Fibroblast of mammary gland (primary cell): ENCODE measurements at places on chromosomes 7 and 10.

DNA sequence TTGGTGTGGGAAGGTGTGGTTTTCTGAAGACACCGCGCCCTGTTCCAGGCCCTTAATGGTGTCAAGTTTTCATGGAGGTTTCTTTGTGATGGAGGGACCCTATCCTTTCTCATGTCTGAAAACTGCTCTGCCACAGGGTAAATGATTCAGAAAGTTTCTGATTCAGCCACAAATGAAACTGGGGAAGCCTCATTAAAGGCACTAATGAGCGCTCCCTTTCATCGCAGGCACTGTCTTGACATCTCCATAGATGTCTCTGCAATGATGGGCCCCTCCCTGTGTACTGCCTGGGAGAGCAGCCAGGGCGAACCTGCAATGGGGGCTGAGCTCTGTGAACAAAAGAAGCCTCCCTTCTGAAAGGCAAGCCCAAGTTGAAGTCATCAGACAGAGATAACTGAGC lies 355.3 kb downstream of the PRPF18 start:
- no peak for DNase-seq

GRCh38 chr7:89988074-89988473 lies 166.2 kb upstream of the STEAP1 start:
- DNase-seq: no peak

- peak; percentile 66 for DNase-seq
Measured at GRCh38 chr7:16634271-16634738, 11.2 kb downstream of the ANKMY2 start.

DNA sequence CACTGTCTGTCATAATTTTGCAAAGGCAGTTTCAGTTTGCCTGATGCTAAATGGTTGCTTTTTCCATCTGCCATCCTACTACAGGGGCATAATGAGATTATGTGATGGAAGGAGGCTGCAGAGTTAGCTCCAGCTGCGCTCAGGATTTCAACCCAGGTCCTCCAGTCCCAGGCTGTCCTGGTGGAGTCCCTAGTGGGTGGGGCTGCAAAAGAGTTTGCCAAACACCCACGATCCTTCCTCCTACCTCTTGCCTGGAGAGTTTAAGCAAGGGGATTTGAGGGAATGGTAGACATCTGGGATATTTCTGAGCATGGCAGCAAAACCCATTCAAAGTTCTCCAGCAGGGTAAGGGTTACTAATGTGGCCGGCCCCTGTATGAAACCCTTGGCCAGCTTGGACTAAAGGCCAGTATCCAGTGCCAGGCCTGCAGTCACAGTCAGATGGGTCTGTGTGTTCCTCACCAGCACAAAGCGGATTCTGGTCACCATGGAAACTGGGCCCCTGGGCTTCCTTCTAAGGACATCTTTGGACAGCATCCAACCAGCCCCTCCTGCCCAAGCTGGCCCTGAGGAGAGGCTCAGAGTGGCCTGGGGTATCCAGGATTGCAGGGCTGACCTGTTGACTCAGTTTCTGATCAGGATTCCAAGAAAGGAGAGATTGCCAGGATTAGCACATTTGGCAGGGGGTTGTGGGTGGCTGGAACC lies 42.7 kb upstream of the CHST3 start:
- DNase-seq: peak; percentile 44

- no peak for DNase-seq
Measured at GRCh38 chr7:13751766-13752165, 237.7 kb downstream of the ETV1 start.

DNA sequence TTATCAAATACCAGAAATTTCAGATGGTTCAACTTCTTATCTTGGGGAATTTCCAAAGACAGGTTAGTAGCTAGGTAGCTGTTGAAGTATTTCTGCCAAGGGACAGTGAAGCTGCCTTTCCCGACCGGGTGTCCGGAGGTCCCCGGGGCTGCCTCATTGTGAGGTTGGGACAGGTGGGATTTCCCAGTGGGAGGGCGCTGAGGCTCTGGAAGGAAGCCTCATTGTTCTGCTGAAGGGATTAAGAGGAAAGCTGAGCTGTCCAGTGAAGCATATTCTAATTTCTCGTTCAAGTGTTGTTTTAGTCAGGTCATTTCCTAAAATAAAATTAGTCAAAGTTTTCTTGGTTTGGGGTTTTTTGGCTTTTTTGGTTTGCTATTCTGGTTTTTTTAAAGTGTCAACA lies 244.2 kb downstream of the MGMT start:
- no peak for DNase-seq

GRCh38 chr7:92625617-92626016 lies 35.4 kb upstream of the FAM133B start:
- DNase-seq: no peak

GRCh38 chr10:91017198-91017597 lies 96.3 kb upstream of the ANKRD1 start:
- no peak for DNase-seq

DNA sequence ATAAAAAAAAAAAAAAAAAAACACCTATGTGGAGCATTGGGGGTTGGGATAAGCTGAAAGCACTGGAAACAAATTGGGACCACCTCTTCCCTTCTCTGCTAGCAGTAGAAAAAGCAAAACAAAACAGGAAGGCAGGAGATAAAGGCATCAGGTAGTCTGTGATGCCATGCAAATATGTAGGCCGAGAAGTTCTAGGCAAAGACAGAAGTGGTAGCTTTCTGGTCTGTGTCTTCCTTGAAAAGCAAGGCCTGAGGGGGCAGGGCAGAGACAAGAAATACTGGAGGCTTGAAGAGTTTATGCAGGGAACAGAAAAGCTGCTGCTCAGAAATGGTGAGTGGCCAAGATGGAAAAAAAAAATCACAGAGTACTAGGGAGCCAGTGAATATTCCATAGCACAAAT lies 111.1 kb downstream of the ELMO1 start:
- DNase-seq: no peak

GRCh38 chr10:11685787-11686218 lies 56.4 kb upstream of the ECHDC3 start:
- DNase-seq: peak; percentile 23

- no peak for DNase-seq
Measured at GRCh38 chr10:117053482-117053881, 48.5 kb upstream of the SHTN1 start.

DNA sequence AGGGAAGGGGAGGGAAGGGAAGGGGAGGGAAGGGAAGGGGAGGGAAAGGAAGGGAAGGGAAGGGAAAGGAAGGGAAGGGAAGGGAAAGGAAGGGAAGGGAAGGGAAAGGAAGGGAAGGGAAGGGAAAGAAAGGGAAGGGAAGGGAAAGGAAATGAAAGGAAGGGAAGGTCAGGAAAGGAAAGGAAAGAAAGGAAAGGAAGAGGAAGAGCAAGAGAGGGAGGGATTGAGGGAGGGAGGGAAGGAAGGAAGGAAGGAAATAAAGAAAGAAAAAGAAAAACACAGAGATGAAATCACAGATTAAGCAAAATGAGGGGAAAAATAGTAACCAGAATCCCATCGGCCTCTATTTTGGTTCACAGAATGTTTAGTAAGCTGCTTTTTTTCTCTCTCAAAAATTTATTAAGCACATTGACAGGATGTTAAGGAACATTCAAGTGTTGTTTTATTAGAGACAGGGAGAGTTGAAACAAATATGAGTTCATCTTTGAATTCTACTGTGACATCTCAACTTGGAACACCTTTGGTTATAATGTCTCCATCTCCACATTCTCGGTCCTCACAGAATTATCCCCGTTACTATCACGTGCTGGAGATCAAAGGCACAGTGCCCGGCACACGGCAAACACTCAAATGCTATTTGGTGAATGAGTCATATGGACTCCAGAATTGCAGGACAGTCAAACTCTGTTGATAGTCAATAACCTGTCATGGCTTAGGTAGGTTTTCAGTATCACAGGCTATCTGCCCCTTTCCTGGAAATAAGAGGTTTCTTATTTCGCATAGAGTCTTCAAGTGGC lies 52.4 kb downstream of the ABCB1 start:
- no peak for DNase-seq

DNA sequence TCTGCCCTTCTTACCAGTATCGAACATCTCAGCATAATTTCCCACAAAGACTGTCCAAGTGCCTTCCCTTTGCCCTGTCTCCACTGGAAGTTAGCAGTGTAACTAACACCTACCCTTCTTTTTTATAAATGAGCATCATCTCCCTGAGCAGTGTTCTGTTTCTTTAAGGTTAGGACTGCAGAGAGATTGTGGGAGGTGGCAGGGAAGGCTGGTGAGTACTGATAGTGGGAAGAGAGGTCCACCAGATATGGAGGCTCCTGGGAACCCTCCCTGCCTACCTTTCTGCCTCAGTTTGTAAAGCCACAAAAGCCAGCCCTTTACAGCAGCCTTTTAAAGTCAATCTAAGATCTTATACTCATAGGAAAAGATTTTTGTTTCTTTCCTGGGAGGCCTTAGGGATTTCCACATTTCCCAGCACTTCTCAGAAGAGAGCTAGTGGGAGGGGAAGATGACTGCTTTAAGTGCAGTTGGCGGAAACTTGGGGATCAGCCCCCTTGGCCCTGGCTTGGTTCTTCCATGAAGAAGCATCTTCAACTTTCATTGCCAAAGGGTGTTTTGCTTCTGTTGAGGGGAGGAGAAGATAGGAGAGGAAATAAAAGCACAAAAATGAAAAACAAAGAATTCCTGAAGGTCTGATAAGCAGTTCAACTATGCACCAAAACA lies 36.6 kb upstream of the CALD1 start:
- DNase-seq: peak; percentile 78

- DNase-seq: no peak
Measured at GRCh38 chr7:82559193-82559805, 115.7 kb upstream of the CACNA2D1 start.

- DNase-seq: no peak
Measured at GRCh38 chr7:120959929-120960484, 9.4 kb downstream of the ING3 start.

DNA sequence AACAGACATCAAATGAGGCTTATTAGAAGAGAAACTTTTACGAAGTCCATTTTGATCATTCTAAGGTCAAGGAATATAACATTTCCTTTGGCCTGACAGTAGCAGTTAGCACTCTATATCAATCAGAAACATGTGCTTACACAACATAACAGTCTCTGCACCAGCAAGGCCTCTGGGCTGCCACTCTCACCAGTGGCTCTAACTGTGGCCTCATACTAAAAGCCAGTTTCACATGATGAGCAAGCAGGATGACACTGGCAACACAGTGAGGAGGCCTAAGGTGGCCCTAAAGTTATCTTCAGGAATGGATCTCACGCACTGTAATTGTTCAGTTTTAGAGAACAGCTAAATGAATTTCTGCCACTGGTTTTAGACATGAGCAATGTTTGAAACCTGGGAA lies 126.8 kb downstream of the COBL start:
- DNase-seq: no peak

- peak; percentile 37 for DNase-seq
Measured at GRCh38 chr10:74174521-74174920, 23.5 kb downstream of the ADK start.

DNA sequence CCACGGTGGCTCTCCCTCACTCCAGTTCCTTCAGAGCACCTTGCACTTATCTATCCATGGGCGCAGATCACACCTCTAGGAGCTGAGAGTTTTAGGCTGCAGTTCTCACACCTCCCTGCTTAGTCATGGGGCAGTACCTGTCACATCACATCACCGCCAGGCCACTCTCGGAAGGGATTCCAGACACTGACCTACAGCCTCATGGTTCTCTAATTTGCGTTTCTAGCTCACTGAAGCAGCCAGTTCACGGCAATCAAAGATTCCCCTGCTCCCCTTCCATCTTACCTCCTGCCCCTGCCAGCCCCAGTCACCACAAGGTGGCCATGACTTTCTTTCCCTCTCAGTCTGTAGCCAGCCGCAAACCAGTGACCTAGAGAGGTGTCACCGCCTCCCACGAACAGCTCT lies 34.2 kb downstream of the ADRB1 start:
- no peak for DNase-seq

DNA sequence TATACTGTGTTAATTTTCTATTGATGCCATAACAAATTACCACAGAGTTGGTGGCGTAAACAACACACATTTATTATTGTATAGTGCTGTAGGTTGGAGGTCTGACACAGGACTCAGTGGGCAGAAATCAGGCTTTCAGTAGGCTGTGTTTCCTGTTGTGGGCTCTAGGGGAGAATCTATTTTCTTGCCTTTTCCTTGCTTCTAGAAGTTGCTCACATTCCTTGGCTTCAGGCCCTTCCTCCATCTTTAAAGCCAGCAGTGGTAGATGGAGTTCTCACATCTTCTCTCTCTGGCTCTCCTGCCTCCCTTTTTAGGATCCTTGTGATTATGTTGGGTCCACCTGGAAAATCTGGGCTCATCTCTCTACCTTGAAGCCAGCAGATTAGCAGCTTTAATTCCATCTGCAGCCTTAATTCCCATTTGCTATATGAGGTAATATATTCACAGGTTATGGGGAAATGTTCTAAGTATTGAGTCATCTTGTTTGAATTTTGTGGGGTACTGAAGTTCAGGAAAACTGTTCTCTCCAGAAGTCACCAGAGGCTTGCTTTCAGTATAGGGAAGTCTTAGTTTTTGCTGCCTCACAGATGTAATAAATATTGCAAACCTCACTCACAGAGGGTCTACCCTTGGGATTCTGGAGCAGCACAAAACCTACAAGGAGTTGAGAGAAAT lies 38.9 kb downstream of the CCNY start:
- peak; percentile 42 for DNase-seq

DNA sequence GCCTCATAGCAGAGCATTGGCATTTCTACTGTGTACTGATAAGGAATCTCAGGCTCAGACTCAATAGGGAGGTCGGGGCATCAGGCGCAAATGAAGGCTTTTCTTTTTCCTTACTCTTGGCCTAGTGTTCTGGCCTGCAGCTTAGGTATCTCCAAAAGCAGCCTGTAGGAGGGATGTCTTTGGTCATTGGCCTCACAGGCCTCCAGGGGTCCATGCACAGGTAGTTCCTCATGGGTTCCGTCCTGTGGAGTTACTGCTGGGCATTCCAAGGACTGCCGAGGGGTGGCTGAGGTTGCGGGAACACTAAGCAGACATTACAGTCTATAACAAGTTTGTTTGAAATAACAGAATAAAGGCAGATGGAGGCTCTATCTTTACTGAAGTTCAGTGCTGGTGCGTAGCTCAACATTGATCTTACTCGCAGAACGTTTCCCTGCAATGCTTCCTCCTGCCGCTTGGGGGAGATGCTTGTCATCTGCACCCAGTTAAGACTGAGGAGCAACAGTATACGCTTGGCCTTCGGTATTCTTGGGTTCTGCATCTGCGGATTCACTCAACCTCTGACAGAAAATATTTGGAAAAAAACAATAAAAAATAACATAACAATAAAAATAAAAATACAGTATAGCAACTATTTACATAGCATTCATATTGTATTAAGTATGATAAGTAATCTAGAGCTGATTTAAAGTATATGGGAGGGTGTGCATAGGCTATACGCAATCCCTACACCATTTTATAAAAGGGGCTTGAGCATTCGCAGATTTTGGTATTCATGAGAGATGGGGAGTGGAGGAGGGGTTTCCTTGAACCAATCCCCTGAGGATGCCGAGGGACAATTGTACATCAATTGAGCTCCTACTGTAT lies 58.9 kb downstream of the SH2D4B start:
- peak; percentile 44 for DNase-seq

DNA sequence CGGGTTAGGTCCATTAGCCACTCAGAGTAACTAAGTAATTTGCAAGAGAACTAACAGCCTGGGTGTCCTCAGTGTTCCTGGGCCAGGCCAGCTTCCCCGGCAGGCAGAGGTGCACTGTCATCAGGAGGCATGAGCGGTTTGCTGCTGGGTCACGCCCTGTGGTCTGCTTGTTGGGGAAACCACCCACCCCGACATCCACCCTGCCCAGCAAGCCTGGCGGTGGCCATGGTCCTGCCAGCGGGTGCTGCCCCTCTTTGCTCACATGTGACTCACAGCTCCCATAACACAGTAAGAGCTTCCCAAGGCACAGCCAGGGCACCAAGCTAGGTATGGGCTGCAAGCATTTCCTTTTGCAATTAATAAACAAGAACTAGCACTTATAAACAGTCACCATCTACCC lies 75.9 kb downstream of the RGS10 start:
- DNase-seq: no peak

- peak; percentile 17 for DNase-seq
Measured at GRCh38 chr7:3673524-3673923, 372.5 kb downstream of the SDK1 start.
